Ovary (tissue), 10 donors: ENCODE measurements at places on chromosomes 3 and 15. TPM values are rescaled to one million over a fixed set of nuclear protein-coding genes. Genes with fewer than 3 reads are reported as not detected.
A peak's percentile ranks its signal among the peaks of the same experiment; 100 is the strongest.

DNA sequence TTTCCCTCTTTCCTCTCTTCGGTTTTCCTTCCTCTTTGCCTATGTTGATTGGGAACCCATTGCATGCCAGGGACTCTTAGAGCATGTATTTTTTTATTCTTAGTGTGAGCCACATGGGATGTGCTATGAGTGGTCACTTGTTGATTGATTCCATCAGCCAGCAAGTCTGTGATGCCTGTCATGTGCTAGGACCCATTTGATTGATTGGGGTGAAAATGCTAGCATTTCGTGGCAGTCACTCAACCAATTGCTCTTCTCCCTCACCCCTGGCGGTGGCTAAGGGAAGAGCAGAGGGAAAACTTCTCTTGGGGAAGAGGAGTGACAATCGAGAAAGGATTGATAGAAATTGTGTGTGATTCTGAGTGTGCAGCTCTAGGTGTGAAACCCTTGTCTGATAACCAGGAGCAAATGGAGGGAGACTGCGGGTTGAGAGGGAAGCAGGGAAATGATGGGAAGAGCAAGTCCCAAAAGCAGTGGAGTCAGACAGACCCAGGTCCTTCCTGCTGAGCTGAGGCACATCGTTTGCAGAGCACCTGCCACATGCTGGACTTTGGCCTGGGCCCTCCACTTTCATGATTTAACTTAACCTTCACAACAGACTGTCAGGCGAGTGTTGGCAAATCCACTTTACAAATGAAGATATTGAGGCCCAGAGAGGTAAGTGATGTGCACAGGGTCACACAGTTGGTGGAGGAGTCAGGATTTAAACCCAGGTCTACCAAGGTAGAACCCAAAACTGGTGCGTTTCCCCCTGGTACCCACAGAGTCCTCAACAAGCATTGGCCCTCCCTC, 40.0 kb downstream of the SLC6A11 start:
- no peak for DNase-seq

- no peak for DNase-seq
Observed at GRCh38 chr3:72453706-72454105, 394.5 kb downstream of the SHQ1 start.

- DNase-seq = no peak
Observed at GRCh38 chr15:50824514-50824913, 59.0 kb upstream of the SPPL2A start.

- DNase-seq = no peak
Observed at GRCh38 chr3:57918123-57918837, 89.9 kb upstream of the FLNB start.

DNA sequence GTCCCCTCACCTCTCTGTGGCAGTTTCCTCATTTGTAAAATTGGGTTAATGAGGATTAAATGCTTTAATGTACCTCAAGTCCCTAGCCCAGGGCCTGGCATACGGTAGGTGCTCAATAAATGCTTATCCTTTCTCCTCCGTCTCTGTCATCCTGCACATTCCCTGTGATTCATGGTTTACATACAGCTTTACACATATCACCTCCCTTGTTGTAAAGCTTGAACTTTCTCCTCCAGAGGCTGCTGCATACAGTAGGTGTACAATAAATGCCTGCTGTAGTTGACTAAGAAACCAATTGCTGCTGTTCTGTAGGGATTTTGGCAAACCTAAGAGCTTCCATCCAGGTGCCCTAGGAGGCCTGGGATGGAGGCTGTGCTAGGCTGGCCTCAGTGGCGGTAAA, 1.5 kb upstream of the CSPG4 start:
- DNase-seq = no peak

GRCh38 chr3:123618768-123619484, 34.1 kb upstream of the HACD2 start:
- DNase-seq = peak; percentile 86

DNA sequence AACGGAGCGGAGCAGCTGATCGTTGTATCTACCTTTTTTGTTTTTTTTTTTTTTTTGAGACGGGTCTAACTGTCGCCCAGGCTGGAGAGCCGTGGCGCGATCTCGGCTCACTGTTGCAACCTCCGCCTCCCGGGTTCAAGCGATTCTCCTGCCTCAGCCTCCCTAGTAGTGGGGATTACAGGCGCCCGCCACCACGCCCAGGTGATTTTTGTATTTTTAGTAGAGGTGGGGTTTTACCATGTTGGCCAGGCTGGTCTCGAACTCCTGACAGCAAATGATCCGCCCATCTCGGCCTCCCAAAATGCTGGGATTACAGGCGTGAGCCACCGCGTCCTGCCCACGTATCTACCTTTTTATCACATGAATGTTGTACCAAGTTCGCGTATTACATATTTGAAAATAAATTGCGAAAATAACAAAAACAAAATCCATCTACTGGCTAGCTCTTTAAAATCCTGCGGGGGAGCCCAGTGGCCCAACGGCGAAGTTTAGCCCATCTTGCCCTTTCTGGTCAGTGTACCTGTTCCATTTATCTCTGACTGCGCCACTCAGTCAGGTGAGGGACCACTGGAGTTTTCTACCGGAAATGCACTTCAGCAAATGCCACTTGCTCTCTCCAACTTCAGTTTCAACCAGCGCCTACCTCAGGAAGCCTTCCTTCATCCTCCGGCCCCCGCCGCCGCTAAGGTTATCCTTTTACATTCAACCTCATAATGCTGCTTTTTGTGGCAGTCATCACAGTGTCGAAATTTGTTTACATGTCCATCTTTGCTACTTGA, 1.2 kb upstream of the EIF3J start:
- DNase-seq = peak; percentile 46

The SI gene
- not detected for total RNA-seq

The LRRIQ4 gene
- total RNA-seq = 0.26 TPM
